ENCODE measurements at places on chromosomes 6 and 20.

DNA sequence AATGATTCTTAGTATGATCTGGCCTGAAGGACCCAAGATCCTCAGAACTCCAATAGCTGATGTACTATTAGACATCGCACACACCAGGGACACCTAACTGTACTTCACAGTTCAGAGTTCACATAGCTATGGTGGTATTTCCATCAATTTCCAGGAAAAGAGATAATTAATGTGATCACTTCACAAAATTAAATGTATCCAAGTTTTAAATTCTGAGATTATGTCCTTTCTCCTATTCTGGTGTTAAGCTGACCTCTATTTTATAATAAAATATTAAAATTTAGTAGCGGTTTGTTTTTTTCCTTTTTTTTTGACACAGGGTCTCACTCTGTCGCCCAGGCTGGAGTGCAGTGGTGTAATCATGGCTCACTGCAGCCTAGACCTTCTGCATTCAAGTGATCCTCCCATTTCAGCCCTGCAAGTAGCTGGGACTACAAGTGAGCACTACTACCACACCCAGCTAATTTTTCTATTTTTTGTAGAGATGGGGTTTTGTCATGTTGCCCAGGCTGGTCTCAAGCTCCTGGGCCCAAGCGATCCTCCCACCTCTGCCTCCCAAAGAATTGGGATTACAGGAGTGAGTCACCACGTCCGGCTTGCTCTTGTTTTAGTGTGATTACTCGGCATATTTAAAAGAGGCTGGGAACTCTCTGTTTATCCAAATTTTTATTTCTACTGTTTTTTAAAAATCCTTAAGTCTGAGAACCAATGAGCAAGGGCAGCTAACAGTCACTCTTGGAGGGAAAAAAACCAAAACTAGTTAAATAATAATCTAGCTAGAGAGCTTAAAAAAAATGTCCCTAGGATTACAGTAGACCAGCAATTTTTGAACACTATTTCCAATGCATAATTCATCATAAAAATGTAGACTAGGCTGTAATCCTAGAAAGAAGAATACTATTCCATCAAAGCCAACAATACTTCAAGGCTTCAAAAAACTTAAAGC is 16.0 kb downstream of the KIF13A start:
- peak; percentile 59 for DNase-seq

- DNase-seq, result no peak
Measured at GRCh38 chr20:40251284-40251932, 437.6 kb downstream of the MAFB start.

- no peak for DNase-seq
Measured at GRCh38 chr20:11092151-11092550, 418.4 kb upstream of the JAG1 start.

GRCh38 chr6:1913577-1913976 is 303.9 kb downstream of the FOXC1 start:
- DNase-seq, result no peak

DNA sequence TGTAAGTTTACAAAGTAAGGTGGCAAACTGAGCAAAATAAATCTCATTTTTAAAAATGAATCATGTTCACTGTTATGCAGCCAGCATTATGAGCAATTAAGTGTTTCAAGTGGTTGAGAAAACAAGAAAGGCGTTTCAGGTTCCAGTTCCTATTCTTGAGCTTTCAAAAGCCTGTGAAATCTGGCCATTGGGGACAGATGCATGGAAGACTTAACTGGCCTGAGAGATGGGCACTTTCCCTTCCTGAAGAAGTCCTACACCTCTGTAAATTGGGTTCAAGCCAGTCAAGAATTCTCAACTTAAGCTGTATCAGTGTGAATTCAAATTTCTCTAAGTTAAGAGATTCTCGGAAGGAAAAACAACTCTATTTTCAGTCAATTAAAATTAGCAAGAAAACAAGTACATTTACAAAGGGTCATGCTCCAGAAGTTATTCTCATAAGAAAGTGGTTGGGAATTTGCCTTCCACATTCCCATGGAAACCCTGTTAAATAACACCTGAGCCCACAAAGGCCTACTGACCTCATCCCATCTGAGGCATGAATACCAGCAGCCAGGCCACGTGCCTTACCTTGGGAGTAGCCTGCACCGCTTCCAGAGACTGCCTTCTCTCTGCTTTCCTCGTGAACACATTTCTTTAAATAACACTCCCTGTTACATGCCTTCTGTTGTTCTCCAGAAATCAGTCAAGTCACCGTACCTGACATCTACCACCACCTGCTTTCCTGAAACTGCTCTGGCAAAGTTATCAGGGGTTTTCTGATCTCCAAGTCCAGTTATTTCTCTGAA is 19.4 kb downstream of the MAP3K5 start:
- no peak for DNase-seq

DNA sequence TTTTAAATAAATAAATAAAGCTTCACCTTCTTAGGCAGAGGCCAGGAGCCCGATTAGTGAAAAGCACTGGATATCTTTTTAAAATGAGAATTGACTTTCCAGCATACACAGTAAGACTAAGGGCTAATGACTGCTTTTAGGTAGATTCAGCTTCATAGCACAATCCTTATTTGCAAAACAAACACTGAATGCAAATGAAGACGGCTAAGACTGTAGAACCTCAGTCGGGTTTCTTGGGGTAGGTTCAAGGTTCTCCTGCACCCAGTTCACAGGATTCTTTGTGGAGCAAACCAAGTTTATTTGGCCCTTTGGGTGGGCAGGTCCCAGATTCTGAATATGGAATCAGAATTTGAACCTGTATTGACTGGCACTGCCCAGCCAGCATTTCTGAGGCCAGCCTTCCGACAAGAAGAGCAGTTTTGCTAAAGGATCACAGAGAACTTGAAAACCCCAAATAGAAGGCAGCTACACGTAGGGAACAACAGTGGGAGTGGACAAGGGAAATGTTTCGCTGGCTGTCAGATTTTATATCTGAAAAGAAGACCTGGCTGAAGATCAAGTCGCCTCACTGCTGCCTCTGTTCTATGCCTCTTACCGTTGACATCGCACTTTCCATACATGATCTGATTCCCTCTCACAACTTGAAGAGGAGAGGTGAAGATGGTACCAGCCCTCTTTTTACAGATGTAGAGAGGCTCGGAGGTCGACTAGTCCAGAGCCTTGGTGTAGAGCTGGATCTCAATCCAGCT is 8.2 kb downstream of the TRERF1 start:
- DNase-seq, result no peak

DNA sequence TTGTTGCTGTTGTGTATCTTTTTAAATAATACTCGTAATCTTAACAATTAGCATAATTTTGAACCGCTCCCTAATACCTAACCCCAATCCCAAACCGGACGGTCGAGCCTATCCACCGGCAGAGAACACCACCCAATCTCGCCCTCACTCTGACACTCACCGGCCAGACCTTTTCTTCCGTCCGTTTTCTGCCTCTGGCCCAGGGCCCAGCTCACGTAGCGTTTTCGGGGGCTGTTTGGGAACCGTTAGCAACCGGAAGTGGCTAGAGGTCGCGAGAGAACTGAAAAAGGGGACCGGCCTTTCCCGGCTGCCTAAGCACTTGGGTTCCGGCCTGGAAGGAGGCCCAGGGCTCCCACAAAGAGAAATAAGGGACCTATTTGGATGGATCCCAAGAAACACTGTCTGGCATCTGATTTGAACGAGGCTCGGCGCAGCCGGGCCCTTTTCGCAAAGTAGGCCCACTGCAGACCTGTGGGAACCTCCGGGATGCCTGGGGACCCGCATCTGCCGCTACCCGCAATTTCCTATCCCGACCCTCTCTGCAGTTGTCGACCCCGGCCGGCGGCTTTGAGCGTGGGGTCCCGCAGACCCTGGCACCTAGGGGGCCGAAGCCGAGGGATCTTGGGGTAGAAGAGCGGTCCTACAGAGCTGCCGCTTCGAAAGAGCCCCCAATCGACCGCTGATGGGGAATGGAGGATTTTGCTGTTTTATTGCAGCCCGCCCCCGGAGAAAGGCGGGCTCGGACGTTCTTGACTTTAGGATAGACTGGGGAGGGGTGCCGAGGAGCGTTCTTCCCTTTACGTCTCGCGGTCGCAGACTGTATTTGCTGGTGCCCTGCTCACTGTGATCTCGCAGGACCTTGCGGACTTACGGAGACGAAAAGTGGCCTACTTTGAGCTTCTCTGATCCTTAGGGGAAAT is 4.8 kb upstream of the ZKSCAN8 start:
- peak; percentile 94 for DNase-seq

- no peak for DNase-seq
Measured at GRCh38 chr20:63498960-63499337, at the start of gene EEF1A2. Gene EEF1A2 (minus strand): TSS chr20:63499083. CDS start chr20:63497763, 1,320 bp downstream.
